ENCODE measurements at places on chromosomes 1 and 21.
A peak's percentile ranks its signal among the peaks of the same experiment; 100 is the strongest.

DNA sequence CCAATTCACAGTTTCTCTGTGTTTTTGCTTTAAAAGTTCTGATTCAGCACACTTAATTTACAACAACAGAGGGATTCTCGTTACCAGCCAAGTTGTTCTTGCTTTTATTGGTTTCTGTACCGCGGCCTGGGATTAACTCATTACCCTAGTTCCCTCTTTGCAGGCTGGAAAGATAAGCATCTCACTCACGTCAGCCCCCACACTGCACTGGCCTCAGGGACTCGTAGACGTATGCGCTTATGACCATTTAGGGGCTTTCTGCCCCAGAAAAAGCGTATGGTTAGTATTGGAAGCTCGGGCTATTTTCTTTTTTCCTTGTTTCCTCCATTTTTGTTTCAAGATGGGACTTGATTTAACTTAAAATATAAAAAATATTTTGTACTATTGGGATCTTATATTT, 76.0 kb downstream of the POFUT2 start:
- no peak for DNase-seq

DNA sequence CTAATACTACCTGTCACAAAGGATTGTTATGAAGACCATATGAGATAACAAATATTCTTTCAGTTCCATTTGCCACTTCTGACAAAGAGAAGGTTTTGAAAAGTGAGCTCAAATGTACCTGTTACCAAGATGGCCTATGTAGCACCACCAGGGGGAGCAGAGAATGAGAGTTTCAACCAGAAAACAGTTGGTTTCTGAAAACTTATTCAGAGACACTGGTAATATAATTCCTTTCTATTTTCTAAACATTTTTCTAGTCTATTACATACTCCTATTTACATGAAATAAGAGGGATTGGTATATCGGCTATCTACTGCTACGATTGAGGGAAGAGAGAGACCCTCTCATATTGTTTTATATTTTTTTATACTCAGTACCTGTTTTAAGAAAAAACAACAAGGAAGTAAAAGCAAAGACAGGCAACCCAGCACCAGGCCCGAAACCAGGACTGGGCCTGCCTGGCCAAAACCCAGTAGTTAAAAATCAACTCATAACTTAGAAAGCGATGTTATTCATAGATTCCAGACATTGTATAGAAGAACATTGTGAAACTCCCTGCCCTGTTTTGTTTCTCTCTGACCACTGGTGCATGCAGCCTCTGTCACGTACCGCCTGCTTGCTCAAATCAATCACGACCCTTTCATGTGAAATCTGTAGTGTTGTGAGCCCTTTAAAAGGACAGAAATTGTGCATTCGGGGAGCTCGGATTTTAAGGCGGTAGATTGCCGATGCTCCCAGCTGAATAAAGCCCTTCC, 48.3 kb downstream of the IL23R start:
- DNase-seq: no peak

- DNase-seq: peak; percentile 25
These were observed 499 bp upstream of the SH3GLB1 start for GRCh38 chr1:86703696-86704457.

DNA sequence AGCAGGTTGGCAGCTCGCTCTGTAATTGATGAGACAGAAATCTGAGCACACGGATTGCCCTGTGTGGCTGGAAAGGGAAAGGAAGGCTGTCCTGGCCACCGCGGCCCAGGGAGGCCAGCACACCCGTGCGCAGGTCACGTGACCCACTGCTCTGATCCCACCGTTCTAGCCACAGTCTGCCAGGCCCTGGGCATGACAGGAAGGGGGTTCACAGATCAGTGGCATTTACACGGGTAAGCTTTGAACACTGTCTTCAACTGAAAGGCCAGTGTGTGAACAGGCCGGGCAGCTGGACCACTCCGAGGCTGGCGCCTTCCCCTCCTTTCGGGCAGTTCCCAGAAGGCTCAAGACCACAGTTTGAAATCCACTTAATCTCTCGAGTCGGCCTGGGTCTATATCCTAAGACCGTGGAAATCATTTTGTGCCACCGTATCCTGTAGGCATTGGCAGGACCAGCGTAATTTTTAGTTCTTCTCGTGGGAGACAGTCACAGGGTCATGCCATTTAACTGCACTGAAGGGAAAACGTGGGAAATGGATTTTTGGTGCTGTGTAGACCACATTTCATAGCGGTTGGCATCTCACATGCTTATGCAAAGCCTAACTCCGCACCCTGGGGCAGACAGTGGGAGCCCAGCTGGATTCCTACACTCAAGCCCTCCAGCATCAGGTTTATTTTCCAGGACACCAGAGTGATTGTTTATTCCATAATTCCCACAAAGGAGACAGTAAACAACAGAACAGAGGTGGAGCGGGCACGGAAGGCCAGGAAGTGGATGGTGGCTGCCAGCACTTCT, 3.1 kb upstream of the ADARB1 start:
- no peak for DNase-seq

GRCh38 chr1:2132222-2133038, 62.1 kb downstream of the FAAP20 start:
- no peak for DNase-seq

DNA sequence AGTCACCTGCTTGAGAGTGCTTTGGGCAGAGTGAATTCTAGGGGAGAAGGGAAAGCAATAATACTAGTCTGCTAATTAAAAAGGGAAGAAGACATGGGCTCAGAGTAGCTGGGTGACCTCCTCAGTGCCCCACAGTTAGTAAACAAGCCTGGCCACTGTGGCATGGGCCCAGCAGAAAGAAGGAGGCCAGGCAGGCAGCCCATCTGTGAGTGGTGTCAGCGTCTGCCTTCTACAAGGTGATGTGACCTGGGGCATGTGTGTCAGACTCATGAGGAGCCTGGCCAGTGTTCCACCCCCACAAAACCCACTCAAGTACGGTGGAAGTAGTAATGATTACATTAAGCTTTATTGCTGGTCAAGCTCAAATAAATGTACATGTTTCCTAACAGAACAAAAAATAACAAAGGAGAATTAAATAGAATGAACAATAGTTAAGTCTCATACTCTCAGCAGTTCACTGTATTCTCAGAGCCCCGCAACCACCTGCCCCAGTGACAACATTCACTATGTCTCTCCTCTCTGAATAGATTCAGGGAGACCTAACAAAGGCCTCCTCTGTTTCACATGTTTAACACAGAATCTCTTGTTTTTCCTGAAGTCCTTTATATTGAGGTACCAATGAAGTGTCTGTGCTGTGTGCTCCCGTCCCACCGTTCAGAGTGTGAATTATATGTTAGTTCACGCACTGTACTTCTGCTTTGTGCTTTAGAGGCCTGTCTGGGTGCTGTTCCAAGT, 32.5 kb downstream of the SLC22A15 start:
- no peak for DNase-seq

DNA sequence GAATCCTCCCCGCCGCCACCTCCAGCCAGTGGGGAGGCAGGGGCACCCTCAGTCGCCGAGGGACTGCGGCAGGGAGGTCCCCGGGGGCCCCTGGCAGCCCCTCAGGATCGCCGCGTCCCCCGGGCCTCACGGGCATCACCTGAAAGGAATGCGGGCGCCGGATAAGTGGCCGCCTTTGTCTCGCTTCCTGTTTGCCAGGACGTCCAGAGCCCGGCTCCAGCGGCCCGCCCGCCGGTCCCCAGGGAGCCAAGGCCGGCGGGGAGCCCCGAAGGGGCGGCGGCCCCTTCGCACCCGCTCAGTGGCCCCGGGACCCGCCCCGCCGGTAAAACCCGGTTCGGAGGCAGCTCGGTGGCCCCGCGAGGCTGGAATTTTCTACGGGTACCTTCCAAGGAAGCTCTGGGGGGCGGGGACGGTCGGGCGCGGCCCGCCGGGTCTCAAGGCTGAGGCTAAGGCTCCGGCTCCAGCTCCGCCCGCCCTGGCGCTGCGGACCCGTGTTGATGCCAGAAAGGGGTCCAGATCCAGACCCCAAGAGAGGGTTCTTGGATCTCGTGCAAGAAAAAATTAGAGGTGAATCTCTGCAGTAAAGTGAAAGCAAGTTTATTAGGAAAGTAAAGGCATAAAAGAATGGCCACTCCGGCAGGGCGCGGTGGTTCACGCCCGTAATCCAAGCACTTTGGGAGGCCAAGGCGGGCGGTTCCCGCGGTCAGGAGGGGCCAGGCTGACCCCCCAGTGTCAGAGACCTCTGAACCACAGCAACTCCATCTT, 12.6 kb downstream of the TINAGL1 start:
- DNase-seq: no peak

Data from omental fat pad (tissue), 4 donors.